ENCODE measurements at places on chromosomes 5 and 9. TPM values are rescaled to one million over a fixed set of nuclear protein-coding genes. Genes with fewer than 3 reads are reported as not detected.

- no peak for DNase-seq
Measured at GRCh38 chr9:114202849-114203248, 47.5 kb downstream of the COL27A1 start.

DNA sequence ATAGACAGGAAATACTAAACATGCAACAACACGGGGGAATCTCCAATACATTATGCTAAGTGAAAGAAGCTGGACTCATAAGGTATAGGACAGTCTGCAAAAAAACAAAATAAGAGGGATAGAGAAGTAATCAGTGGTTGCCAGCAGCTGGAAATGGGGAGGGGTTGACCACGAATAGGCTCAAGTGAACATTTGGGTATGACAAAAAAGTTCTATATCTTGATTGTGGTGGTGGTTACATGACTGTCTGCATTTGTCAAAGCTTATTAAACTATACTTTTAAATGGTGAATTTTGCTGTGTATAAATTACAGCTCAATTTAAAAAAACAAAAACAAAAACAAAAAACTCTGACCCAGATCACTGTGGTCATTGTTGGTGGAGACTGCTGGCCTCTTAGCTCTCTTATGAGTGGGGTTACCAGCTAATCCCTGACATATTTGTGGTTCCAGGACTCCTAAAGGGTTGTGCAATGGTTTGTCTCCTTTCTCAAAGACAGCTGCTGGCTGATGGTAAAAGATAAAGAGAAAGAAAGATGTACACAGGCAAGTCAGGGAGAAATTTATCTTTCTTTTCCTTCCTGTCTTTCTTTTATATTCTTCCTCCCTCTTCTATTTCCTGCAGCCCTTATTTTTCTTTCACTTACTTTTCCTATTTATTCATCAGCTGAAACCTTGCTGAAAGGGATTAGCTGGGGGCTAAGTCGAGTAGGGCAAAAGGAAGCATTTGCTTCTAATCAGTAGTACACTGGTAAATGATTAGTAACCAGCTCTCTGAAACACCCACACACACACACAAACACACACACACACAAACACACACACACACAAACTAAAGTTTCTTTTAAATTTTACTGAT lies 42.6 kb upstream of the APC start:
- DNase-seq = no peak

- no peak for DNase-seq
Measured at GRCh38 chr9:85156652-85157051, 487.1 kb downstream of the NTRK2 start.

The GLRA1 gene
- polyA plus RNA-seq = not detected

The SPATA31A3 gene
- polyA plus RNA-seq = not detected

The IFNA21 gene
- not detected for polyA plus RNA-seq
